Activated naive CD8-positive, alpha-beta T cell treated with anti-CD3 and anti-CD28 coated beads, Interleukin-2, amount 50 U/mL, for 16 hours (primary cell): ENCODE measurements at places on chromosomes 2 and 18.

DNA sequence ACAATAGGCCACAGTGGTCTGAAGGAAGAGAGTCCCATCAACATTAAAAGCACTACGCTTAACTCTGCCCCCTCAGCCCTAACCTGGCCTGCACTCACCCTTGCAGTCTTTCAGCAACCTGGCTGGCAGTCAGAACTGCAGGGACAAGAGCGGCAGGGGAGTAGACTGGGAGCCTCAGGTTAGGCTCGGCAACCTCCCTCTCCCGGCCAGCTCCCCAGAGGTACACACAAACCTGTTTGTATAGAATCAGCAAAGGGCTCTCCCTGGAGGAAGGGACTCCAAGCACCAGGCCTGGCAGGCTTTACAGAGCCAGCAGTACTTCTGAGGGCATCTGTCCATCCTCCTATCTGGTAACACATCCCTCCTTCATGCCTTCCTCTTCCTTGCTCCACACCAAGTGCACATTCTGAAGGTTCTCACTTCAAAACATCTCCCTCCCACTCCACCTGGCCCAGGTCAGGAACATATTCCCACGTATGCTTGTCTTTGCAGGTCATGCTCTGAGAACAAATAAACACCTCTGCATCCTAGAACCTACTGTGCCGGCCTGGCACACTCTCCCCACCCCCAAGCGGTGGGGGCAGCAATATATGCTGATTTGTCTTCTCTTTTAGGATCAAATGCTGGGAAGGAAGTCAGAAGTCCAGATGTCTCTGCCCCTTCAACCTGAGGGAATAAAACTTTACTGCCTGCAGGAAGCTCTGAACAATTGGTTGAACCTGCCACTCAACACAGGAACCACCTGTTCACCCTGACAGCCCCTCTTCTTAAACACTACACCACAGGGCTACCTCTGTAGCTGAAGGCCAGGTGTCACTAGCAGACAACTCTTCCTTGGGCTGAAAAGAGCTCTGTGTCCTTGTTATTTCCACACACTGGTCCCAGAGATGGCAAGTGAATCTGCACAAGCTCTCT, 12.6 kb upstream of the SFXN5 start:
- DNase-seq: no peak

DNA sequence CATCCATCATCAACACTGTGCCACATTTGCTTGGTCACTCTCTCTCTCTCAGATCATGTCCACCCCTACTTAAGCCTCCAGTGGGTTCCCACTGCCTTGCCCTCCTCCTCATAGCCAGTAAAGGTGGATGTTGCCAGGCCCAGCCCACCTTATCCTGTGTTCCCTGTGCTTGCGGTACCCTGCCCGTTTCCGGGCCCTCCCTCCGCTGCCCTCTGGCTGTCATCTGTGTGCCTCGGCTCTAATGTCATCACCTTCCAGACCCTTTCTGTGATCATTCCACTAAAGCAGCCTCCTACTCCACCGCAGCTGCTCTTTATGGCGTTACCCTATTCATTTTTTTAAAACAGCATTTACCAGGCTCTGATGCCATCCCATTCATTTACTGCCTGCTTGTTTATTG, 305.7 kb upstream of the SKOR2 start:
- no peak for DNase-seq

DNA sequence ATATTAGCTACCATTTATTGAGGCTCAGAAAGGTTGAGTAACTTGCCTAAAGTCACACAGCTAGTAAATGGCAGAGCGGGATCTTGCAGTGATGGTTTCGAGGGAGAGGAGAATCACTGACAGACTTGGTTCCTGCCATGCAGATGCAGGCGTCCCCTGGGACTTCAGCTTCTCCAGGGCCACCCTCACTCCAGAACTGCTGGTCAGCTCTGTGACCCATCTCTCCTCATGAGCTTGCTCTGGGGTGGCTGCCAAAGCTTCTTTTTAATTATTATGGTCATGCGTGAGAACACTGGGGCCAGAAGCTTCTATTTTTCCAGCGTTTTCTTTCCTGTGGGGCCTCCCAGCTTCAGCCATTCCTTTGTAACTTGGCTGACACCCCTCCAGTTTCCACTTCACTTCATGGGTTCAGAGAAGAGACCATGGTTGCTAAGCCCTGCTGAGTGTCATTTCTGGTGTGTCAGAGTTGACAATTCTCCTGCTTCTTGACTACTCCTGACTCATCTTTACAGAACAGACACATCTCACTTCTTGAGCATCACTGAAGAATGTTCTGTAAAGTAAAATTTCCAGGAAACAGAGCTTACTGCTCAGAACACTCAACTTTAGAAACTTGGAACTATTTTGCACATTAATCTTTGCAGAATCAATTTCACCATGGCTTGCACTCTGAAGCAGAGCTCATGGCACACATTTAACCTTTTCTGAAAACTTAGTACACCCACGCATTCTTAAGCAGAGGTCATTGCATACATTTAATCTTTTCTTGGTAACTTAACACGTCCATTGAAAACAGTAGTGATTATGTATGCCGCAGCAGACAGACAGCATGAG, 70.4 kb downstream of the IL1R2 start:
- DNase-seq: no peak

DNA sequence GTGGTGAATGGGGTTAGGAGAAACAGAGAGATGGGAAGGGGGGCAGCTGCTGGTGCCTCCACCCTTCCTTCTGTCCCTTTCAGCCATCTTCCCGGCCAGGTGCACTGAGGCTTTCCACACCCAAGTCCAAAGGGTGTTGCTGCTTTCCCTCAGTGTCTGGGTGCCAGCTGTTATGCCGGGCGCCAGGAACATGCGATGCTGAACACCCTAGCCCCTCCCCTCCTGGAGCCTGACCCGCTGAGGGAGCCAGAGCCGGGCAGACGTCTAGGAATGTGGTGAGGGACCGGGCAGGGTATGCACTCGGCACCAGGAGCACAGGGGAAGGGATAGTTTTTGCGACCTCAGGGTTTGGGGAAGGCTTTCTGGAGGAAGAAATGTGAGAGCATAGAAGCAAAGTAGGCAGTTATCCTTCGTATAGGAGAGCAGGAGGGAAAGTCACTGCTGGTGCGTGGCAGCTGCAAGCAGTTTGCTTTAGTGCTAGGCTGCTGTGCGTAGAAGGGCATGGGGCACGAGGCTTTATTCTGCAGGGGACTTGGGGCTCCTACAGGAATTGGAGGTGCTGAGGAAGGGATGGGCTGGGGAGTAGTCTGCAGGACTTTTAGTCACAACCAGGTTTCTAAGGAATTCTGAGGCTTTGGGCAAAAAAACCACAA, 147.7 kb downstream of the TSN start:
- DNase-seq: no peak

GRCh38 chr2:34492561-34493455, 893.7 kb upstream of the FAM98A start:
- no peak for DNase-seq

GRCh38 chr2:23803264-23803964, 123.5 kb downstream of the ATAD2B start:
- no peak for DNase-seq

DNA sequence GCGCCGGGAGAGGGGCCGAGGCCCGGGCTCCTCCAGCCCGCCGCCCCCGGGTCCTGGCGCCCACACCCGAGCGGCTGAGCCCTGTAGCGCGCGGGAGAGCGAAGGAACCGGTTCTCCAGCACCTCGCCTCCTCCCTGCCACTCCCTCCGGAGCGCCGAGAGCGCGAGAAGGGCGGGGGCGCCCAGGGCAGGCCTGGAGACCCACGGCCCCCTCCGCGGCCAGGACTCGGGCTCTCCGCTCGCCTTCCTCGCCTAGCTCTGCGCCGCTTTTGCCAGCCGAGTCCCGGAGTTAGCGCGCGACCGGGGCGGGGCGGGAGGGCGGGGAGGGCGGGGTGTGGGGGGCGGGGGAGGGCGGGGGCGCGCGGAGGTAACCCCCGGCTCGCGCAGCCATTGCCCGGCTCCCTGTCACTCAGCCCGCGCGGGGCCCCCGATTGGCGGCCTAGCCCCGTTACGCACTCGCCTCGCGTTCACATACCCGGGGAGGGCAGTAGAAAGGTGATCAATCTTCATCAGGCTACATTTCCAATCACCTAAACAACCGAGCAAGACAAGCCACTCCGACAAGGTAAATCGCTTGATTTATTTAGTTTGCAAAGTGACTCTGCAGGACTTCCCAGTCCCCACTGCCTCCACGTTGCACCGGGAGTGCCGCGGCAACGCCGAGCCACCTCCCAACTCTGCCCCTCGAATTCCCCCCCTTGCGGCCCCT, at the start of gene OTX1:
Gene OTX1 (plus strand): TSS at position 497 of the 708 bp plus-strand sequence. CDS start 2,161 bp downstream, outside the sequence.
- DNase-seq: no peak

DNA sequence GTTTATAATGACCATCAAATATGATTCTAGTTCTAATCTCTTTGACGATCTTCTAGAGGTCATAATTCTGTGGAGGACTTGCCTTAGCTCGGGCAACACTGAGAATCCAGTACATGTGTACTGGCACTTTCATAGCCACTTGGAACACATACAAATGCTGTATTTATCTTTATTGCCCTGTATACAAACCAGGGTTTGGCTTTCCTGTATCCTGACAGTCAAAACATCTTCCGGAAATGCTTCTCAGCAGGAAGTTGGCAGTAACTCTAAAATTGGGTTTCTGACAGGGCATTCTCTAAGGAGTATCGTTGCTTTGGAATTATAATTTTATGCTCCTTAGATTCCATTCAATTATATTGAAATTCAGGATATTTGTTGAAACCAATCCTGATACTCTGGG, 643.6 kb downstream of the NRXN1 start:
- DNase-seq: no peak

GRCh38 chr2:234536178-234536965, 39.5 kb upstream of the ARL4C start:
- DNase-seq: no peak

DNA sequence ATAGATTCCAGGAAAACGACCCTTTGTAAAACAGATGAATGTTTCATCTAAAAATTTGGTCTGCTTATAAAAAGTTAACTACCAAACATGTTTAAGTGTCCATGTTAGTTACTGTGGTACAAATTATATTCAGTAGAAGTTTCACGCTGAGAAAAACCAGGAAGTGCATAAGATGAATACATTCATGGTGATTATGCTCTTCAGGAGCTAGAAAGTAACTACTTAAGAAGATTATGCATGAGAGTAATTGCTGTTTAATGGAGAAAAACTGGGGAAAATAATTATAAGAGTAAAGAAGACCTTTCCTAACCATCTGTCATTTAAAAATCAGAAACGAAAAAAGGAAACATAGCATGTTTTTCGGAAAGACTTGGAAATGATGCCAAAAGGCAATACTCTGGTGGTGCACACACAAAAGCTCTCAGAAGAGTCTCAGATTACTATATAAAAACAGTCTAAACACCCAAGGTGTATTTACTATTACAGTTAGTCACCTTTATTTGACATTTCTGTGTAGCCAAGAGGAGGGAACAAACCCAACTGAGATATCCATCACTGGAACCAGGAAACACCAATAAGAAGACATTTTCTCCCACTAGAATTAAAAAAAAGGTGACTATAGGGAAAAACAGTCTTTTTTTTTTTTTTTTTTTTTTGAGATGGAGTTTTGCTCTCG, 38.8 kb upstream of the METTL21A start:
- no peak for DNase-seq

- no peak for DNase-seq
These were observed 42.0 kb downstream of the CCDC150 start for GRCh38 chr2:196681510-196681909.

DNA sequence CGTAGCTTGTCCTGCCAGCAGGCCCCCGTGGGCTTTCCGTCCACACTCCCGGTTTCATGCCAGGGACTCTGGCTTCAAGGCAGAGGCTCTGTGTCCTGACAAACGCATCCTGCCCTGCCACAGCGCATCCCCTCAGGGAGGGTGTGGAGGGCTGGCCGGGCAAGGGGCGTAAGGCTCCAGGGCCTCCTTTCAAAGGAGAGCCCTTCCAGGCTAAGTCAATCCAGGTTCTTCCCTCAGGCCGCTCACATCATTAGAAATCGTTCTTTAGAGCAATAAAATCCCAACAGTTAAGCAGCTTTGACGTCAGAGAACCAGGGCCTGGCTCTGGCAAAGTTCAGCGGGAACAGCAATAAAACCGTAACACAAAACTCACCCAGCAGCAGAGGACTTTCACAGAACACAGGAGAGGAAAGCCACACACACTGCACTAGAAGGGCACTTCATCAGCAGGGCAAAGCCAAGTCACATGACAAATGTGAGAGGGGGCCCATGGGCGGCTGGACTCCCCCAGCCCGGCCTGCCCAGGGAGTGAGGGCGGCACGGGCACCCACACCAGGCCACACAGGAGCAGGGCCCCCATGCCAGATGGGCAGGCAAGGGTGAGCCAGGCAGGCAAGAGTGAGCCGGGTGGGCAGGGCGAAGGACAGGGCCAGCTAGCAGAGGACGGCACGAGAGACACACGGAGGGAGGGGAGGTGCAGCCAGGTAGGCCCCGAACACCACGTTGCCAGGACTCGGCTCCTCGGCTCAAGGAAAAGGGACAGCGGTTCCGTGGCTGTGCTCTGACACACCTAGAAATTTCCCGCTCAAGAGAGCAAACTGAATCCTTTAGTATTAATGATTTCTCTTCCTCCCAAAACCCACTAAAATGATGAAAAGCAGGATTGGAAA, 52.0 kb downstream of the HDAC4 start:
- no peak for DNase-seq

- DNase-seq: no peak
These were observed 16.7 kb upstream of the RAPH1 start for GRCh38 chr2:203551778-203552177.

DNA sequence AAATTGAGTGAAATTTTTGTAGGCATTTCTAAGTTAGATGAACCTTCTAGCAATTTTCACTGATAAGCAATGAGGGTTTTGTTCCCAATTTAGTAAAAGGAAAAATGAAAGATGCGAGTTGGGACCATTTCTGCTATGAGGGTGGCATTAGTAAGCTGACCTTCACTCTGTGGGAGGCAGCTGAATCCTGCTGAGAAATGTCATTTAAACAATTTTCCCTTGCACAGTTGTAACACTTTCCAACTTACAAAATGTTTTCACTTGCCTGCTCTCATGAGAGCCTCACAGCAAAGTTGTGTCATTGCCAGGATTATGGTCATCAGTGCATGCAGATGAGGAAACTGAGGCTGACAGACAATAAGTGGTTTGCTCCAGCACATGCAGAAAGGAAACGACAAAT, 527.7 kb downstream of the TNS1 start:
- DNase-seq: no peak

- DNase-seq: no peak
These were observed 7.3 kb downstream of the SIX2 start for GRCh38 chr2:45001869-45002385.

- no peak for DNase-seq
These were observed 100.1 kb downstream of the CTNNA2 start for GRCh38 chr2:79612999-79613398.
